Psoas muscle (tissue), 8 donors: ENCODE measurements at places on chromosomes 13 and 19. TPM values are rescaled to one million over a fixed set of nuclear protein-coding genes. Genes with fewer than 3 reads are reported as not detected.

GRCh38 chr19:53813996-53814395, 10.1 kb downstream of the NLRP12 start:
- no peak for DNase-seq
- no peaks in the 10 kb centered on the region for H3K36me3 ChIP-seq
- no peak overlapping the region for H3K4me3 ChIP-seq
- H3K4me1 ChIP-seq: no peaks in the 10 kb centered on the region
- H3K27ac ChIP-seq: no peak overlapping the region
- H3K27me3 ChIP-seq: no peaks in the 10 kb centered on the region

GRCh38 chr19:38059897-38060296, 152.9 kb downstream of the SIPA1L3 start:
- no peak for DNase-seq
- H3K27ac ChIP-seq: no peak overlapping the region
- peaks cover 11% of the 10 kb centered on the region for H3K4me1 ChIP-seq
- no peak overlapping the region for H3K4me3 ChIP-seq
- no peaks in the 10 kb centered on the region for H3K27me3 ChIP-seq

- no peaks in the 10 kb centered on the region for H3K27me3 ChIP-seq
- H3K4me1 ChIP-seq: peaks cover 17% of the 10 kb centered on the region
- H3K36me3 ChIP-seq: peaks cover under 1% of the 10 kb centered on the region
- H3K27ac ChIP-seq: peak overlapping the region; percentile 12
Measured at GRCh38 chr13:44507639-44508038, 68.5 kb downstream of the TSC22D1 start.

- H3K27me3 ChIP-seq: no peaks in the 10 kb centered on the region
- no peak for DNase-seq
- peak overlapping the region; percentile 87 for H3K4me3 ChIP-seq
- peaks cover 4% of the 10 kb centered on the region for H3K36me3 ChIP-seq
- H3K4me1 ChIP-seq: peaks cover 40% of the 10 kb centered on the region
Measured at GRCh38 chr19:45780448-45781213, 1.7 kb downstream of the DMPK start.

Gene LYPD5
- 0.58 TPM for total RNA-seq

Gene SLC7A9
- not detected for total RNA-seq
